ENCODE measurements at places on chromosomes 2 and 18.
A peak's percentile ranks its signal among the peaks of the same experiment; 100 is the strongest.

DNA sequence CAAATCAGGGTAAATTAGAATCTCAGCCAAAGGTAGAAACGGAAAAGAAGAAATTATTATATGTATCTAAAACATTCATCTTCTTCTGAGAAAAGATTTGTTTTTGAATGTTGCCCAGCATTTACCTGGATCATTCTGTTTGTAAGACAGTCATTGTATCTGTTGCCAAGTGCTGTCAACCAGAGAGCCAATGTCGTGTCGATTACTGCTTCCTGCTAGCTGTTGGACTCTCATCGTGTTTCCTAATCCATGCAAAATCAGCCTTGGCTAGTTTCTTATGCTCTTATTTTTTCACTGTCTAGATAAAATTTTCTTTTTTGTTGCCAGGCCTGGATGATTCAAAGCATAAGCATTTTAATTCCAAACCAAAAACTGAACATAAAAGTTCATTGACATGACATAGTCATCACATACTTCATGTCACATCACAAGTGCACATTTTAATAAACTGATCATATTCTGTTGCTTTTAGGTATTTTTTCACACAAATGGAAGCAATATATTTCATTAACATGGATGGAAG is 202.3 kb downstream of the KCNH7 start:
- no peak for DNase-seq

GRCh38 chr2:239114616-239115265 is 266.9 kb downstream of the TWIST2 start:
- no peak for DNase-seq

- DNase-seq = no peak
Measured at GRCh38 chr2:187168720-187169713, 279.0 kb downstream of the CALCRL start.

- DNase-seq = no peak
Measured at GRCh38 chr2:575030-575726, 102.0 kb downstream of the TMEM18 start.

GRCh38 chr18:60541661-60542060 is 169.1 kb upstream of the MC4R start:
- DNase-seq = no peak

DNA sequence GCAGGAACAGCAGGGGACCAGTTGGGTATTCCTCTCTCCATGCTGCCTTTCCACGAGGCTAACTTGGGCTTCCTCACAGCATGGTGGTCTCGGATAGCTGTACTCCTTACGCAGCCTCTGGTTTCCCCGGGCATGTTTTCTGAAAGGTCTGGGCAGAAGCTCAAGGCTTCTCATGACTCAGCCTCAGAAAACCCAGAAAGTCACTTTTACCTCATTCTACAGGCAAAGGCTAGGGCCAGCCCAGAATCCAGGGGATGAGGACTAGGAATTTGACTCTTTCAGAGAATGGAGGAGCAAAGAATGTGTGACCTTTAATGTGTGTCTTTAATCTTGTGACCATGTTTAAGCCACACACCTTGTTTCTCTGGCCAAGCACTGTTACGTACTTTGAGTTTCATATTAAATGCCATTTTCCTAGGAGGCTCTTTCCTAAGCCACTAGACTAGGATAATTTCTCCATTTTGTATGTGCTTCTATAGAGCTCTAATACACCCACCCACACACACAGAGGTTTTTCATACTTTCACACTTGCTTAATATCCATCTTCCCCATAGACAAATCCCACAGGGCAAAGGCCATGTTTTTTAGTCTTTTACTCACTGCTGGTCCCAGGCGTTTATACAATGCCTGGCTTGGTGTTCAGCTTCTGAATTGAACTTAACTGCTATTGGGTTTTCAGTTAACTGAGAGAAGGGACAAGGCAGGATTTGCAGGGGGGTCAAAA is 77.3 kb downstream of the LONRF2 start:
- DNase-seq = no peak

- DNase-seq = no peak
Measured at GRCh38 chr2:96993367-96993766, 7.0 kb upstream of the FAM178B start.

GRCh38 chr2:190822043-190822442 is 58.6 kb upstream of the GLS start:
- no peak for DNase-seq

- DNase-seq = no peak
Measured at GRCh38 chr2:209591021-209591420, 167.2 kb downstream of the MAP2 start.

GRCh38 chr2:122851161-122851560 is 1095.7 kb downstream of the TSN start:
- no peak for DNase-seq

DNA sequence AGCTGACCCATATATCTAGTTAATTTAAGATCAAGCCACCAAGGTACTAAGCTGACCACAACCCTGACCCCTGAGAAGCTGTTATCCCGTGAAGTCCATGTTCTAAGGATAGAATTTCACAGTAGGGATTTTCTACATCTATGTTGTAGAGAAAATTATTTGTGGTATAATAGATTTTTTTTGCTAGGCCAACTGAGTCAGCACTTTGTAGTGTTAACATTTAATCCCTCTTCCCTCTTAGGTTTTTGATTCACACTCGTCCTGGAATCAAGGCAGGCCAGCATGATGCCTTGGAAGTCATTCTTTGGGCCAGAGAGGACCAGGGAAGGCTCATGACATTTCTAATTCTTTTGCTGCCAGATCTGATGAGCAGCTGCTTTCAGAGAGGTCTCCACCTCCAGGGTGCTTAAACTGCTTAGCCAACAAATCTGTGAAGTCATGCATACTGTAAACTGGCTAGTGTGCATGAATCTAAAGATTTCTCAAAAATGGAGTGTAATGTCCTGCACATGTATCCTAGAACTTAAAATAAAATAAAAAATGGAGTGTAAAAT is 102.5 kb downstream of the RBM43 start:
- no peak for DNase-seq

DNA sequence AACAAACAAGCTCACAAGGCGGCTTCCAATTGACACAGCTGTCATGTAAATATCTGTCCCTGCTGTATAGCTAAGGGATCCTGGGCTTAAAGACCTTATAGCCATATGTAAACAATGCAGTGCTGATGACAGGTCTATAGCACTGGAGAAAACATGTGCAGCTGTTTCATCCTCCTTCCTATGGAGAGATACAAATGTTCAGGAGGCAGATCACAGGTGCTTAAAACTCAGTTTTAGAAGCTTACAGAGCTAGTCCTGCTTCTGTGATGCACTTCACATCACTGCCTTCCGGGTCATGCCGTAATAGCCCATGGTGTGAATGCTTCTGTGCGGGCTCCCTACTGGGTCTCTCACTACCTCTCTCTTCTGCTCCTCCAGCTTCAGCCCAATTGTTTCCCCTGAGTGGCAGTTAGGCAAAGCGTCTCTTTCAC is 262.4 kb upstream of the CHST9 start:
- DNase-seq = no peak

- DNase-seq = no peak
Measured at GRCh38 chr2:231929961-231930592, 3.9 kb upstream of the NPPC start.

DNA sequence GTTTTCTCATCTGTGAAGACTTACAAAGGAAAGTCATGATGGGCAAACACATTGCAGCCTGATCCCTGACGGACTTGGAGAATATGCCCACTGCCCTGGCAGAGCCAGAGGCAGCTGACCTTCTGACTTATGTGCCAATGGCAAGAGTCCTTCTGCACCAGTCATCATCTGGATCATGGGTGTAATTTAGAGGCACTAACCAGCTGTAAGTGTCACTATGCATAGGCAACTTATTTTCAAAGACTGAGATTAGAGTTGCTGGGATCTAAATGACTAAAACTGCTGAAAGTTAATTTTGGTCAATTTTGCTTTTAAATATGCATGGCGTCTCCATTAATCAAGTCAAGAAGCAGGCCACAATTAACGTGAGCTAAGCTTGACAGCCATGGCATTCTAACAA is 261.2 kb downstream of the BCL11A start:
- no peak for DNase-seq

DNA sequence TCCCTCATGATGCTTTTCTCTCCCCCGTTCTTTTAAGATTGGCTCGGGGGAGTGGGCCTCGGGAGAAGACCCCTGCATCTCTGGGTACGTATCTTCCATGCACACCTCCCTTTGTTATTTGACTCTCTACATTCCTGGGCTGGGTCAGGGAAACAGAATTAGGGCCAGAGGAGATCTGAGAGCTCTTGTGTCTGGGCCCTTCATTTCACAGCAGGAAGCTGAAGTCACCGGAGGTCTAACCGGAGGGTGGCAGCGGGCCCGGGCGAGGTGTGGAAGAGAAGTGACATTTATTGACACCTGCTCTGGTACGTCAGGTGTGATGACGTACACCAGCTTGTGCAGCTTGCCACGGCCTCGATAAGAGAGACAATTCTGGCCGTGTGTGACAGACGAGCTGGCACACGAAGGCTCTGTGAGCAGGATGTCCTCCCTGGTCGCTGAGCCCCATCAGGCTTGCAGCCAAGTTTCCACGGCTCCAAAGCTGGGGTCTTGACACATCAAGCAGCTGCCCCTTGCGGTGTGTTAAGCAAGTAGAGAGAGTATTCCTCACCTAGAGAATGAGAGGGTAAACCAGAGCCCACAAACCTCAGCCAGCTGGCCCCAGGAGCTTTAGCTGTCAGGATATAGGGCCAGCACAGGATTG is 30.4 kb downstream of the TOGARAM2 start:
- DNase-seq = no peak

DNA sequence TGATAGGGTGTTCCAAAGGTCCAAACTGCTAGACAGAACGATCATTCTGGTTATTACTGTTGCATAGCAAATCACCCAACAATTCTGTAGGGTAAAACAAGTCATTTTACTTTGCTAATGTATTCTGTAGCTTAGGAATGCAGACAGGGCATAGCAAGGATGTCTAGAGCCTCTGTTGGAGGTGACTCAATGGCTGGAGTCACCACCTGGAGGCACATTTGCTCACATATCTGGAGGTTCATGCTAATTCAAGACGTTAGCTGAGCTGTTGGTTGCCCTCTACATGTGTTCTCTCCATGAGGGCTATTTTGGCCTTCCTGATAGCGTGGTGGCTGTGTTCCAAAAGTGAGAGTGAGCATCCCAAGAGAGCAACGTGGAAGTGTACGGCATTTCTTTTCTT is 22.5 kb upstream of the ST8SIA3 start:
- no peak for DNase-seq

- no peak for DNase-seq
Measured at GRCh38 chr2:32988525-32988924, 41.8 kb downstream of the LTBP1 start.

DNA sequence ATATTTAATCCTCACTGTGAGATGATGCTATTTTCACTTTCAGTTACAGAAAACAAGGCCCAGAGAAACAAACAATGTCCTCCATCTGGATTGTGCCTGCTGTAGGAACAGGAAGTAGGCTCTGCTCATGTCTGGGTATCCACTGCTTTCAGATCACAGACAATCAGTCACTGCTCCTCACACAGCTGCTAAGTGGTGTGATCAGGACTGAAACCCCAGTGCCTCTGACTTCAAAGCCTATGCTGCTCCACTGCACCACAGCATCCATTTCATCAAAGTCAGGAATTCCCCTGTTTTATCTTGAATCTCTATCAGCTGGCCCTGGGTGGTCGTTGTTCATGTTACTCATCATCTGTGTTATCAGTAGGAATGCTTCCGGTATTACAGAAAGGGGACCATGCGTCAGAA is 303.8 kb upstream of the TRIB2 start:
- no peak for DNase-seq

- DNase-seq = no peak
Measured at GRCh38 chr2:100653449-100654035, 90.7 kb downstream of the PDCL3 start.

DNA sequence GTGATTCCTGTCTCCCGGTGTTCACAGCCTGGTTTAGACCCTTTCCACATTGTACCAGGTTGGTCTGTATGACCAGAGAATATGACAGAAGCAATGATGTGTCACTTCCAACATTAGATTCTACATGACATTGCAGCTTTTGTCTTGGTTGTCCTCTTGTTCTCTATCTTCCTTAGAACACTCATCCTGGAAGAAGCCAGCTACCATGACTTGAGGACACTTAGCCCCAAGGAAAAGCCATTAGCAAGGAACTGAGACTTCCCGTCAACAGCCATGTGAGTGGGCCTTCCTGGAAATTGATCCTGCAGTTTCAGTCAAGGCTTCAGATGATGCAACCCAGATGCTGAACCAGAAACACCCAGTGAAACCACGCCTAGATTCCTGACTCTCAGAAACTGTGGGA is 143.3 kb downstream of the MREG start:
- DNase-seq = no peak

- peak; percentile 22 for DNase-seq
Measured at GRCh38 chr2:170815746-170816503, 762 bp upstream of the GAD1 start.

GRCh38 chr2:127208313-127208712 is 11.8 kb downstream of the CYP27C1 start:
- no peak for DNase-seq

- DNase-seq = no peak
Measured at GRCh38 chr2:154386186-154386585, 312.3 kb upstream of the KCNJ3 start.

- no peak for DNase-seq
Measured at GRCh38 chr2:191221666-191222065, 23.5 kb upstream of the MYO1B start.

GRCh38 chr2:150939087-150939486 is 322.6 kb downstream of the RBM43 start:
- DNase-seq = no peak

- DNase-seq = no peak
Measured at GRCh38 chr18:8313043-8313442, 296.2 kb upstream of the RAB12 start.

DNA sequence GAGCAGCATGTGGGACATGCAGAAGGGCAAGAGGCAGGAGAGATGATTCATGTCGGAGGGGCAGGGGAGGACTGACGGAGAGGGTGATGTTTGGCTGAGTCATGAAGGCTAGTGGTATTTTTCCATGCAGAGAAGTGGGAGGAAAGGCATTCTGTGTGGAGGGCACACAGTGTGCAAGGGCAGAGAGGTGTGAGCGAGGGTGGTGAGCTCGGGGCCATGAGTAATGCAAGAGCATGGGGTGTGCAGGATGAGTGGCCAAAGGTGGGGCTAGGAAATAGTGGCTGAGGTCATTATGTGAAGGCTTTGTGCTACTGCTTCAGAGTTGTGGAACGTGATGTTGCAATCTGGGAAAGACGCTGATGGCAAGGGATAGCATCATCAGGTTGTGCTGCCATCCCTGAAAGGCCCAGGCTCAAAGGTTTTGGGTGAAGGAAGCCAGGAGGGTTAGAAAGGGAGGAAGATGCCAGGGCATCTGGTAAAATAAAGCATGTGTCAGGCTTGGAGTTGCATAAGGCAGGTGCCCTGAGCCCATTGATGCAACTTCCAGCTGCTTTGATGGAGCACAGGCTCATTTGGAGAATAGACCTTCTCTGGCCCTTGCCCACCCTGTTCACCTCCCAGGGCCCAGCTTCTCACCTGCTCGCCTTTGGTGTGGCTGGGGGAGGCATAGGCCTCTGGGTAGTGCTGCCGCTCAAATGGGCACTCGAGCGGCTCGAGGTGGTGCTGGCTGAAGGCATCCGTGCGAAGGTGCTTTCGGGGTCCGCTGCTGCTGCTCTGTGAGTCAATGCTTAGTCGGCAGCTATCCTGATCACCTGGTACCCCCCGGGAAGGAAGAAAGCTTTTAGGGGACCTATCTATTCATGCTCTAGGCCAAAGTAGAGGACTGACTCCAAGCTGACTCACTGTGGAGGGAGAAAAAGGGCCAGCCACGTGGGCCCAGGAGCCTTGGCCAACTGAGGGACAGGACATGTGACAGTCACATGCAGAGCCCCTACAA is 37.5 kb downstream of the PAX8 start:
- DNase-seq = no peak

GRCh38 chr2:9897846-9898245 is 53.6 kb upstream of the GRHL1 start:
- no peak for DNase-seq

- DNase-seq = peak; percentile 28
Measured at GRCh38 chr18:55272510-55273243, 313.4 kb upstream of the CCDC68 start.

Measured in substantia nigra (tissue), 51 donors.